Activated naive CD8-positive, alpha-beta T cell treated with anti-CD3 and anti-CD28 coated beads for 36 hours (primary cell): ENCODE measurements at places on chromosomes 13 and 19. TPM values are rescaled to one million over a fixed set of nuclear protein-coding genes. Genes with fewer than 3 reads are reported as not detected.
A peak's percentile ranks its signal among the peaks of the same experiment; 100 is the strongest.

The CEACAM8 gene
- total RNA-seq, result not detected

DNA sequence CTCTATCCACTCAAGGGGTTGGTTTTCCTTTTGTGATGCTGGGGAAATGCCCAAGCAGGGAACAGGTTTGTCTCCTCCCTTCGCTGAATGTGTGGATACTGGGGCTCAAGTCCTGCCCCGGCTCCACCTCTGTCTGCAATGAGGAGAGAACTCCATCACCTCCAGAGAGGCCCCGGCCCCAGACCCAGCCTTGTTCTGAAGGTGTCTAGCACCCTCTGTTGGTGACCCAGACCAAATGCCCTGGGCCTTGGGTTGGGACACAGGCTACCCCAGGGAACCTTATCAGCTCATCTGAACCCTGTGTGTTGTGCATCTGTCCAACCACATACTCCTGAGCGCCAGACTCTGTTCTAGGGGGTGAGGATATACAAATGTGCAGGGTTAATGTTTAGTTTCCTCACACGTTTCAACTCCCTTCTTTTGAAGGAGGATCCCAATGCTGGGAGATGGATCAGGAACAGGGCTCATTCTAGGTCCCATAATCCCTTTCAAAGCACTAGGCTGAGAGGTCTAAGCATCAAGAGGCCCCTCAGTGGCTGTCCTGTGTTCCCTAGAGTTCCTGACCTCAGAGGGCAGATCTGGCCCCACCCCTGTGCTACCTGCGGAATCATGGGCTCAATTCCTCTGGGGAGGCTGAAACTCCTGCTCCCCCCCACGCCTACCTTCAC is 112.5 kb upstream of the SLC7A1 start:
- DNase-seq, result peak; percentile 39

The ADPRHL1 gene
- 0.44 TPM for total RNA-seq

GRCh38 chr13:112905990-112906641 is 62.9 kb upstream of the MCF2L start:
- no peak for DNase-seq

DNA sequence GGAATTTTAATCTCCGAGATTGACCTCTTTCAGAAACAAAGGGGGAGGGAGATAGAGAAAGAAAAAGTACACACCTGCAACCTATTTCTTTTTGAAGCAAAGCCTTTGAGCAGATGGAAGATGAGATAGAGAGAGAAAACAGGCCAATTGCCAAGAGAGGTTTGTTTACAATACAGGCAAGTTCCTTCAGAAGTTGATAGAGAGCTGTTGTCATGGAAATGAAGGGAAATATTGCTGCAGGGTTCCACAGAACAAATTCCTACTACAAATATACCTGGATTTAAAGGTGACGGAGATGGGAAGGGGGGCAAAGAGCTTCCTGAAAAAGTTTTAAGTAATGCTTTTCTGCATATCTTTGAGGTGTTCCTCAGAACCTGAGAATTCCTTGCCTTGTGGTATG is 388.4 kb downstream of the NDFIP2 start:
- no peak for DNase-seq

- no peak for DNase-seq
Measured at GRCh38 chr13:75812751-75813181, 176.6 kb downstream of the LMO7 start.

DNA sequence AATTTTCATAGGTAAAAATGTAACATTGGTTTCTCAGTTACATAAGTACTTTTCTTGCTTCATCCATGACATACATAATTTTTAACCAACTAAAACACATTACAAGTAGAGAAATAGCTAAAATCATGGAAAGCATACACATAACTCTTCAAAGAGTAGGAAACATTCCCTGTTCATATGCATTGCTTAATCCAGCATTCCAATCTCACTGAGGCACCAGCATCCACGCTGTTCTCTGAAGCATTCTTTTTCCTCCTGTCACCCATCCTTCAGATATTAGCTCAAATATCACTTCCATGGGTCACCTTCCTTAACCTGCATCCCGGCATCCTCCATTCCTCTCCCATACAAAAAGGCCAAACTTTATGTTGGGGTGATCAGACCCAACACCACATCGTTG is 79.1 kb downstream of the ZNF254 start:
- no peak for DNase-seq

The ARL11 gene
- total RNA-seq, result 1.1 TPM

The CLEC17A gene
- 0.64 TPM for total RNA-seq

- DNase-seq, result no peak
Measured at GRCh38 chr13:110215606-110216005, 91.4 kb downstream of the COL4A1 start.

The ADAT3 gene
- 5.7 TPM for total RNA-seq

- DNase-seq, result no peak
Measured at GRCh38 chr13:24648983-24649687, 31.1 kb upstream of the ATP12A start.

DNA sequence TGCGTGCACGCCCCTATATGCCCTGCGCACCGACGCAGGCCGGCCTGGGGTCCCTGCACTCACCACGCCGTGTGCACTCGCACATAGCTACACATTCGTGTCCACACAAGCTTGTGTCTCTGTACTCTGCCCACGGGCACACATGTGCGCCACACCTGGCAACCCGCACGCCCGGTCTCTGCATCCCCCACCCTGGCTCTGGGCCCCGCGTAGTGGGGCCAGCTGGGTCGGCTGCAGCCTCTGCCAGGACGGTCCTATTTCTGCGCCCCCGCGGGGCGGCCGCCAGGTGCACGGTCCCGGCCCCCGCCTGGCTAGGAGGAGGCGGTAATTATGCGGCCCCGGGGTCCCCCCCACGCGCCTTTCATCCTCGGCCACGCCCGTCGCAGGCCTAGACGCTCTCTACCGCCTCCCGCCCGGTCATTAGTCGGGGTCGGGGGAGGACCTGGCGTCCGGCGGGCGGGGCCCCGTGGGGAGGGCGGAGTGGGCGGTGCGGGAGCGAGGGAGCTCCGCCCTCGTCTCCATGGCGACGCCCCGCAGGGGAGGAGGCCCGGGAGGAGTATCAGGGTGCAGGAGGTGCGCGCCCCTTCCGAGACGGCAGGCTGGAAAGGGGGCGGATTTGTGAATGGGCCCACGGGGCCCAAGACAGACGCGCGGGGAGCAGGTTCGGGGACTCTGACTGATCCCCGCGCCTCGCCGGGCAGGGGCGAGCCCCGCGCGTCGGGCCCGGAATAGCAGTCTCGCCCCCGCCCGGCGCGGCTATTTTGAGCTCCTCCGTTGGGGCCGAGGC is 2.8 kb upstream of the CIRBP start:
- DNase-seq, result peak; percentile 91

The INAFM1 gene
- total RNA-seq, result 9.8 TPM

The TNNT1 gene
- not detected for total RNA-seq

DNA sequence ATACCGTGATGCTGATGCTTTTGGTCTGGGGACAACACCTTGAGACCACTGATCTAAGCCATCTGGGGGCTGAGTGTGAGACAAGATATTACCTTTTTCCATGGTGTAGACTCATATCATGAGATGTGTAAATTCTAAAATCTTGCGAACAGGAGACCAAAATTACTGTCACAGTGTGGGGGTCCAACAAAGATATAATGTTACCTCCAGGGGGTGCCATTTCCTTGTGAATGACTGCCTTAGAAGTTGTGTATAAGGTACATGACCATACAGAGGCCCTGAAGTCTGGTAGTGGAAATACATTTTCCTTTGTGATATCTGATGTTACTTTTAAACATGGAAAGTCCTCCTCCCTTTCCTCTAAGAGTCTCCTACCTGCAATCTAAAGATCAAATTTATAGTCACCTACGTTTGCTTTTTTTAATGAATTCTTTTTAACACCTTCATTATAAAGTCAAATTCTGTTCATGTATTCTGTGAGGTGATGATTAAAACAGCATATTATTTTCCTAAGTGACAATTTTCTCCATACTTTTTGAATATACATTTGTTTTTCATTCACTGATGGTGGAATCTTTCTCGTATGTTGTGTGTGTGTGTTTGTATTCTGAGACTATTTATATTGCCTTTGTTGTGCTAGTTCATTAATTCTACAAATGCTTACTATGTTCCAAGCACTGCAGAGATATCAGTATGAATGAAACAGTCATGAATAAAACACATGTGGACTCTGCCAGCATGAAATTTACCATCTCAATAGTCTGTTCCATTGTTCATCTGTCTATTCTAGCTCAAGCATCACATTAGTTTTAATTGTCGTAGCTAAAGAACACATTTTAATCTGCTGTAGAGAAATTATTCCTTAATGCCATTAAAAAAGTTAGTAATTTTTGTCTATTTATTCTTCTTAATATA is 113.7 kb downstream of the RFC3 start:
- no peak for DNase-seq

GRCh38 chr19:8340341-8341096 is 2.5 kb downstream of the KANK3 start:
- DNase-seq, result no peak

DNA sequence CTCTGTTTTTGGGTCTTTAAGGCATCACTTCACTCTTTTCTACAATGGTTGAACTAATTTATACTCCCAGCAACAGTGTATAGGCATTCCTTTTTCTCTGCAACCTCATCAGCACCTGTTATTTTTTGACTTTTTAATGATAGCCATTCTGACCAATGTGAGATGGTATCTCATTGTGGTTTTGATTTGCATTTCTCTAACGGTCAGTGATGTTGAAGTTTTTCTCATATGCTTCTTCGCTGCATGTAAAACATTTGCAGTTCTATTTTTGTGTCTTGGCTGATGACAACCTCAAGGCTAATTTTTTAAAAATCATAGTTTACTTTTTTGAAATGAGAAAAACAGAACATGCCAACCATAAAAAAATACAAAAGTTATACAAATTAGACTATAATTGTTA is 258.2 kb upstream of the EDNRB start:
- DNase-seq, result no peak

GRCh38 chr13:33918199-33918932 is 100.4 kb downstream of the RFC3 start:
- no peak for DNase-seq

GRCh38 chr13:94112227-94112626 is 367.3 kb downstream of the DCT start:
- DNase-seq, result no peak

DNA sequence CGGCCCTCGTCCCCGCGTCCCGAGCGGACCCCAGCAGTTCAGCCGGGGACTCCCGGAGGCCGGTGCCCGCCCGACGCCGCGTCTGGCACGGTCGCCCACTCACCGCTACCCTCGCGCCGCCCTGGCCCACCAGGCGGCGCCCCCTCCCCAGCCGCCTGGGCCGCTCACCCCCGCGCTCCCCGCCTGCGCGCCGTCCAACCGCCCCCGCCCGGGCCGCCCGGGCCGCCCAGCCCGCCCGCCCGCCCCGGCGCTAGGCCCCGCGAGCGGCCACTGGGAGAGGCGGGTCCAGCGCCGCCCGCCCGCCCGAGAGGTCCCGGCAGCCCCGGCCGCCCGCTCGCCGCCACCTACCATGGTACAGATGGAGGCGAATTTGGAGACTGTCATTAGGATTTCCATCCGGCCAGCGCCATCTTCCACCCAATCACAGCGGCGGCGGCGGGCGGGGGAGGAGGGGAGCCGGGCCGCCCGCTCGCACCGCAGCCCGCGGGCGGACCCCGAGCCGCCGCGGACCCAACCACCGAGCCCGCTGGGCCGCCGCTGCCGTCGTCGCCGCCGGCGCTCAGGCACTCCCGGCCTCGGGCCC is at the start of gene USP12:
TSS of gene USP12 (minus strand) at position 568 of the 583 bp plus-strand sequence. CDS start at position 396, 172 bp downstream.
- peak; percentile 48 for DNase-seq

The NLRP7 gene
- not detected for total RNA-seq

The C2CD4C gene
- 0.12 TPM for total RNA-seq

- no peak for DNase-seq
Measured at GRCh38 chr13:37409756-37410155, 188.8 kb downstream of the POSTN start.

- DNase-seq, result no peak
Measured at GRCh38 chr13:107252428-107252827, 684.5 kb upstream of the ARGLU1 start.

GRCh38 chr19:16470911-16471811 is 609 bp downstream of the EPS15L1 start:
- peak; percentile 44 for DNase-seq

GRCh38 chr19:7783991-7784423 is 21.0 kb downstream of the CLEC4M start:
- DNase-seq, result no peak

DNA sequence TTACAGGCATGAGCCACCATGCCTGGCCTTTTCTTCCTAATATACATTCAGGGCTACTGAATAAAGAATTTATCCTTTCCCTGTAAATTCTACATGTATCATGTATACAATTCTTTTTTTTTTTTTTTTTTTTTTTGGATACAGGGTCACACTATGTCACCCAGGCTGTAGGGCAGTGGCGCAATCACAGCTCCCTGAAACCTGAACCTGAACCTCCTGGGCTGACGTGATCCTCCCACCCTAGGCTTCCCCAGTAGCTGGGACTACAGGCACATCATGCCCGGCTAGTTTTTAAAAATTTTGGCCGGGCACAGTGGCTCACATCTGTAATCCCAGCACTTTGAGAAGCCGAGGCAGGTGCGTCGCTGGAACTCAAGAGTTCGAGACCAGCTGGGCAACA is 6.5 kb upstream of the SLC44A2 start:
- DNase-seq, result no peak

GRCh38 chr13:46348961-46349360 is 38.1 kb downstream of the RUBCNL start:
- DNase-seq, result no peak

The CYP4F8 gene
- not detected for total RNA-seq

- peak; percentile 80 for DNase-seq
Measured at GRCh38 chr13:30112602-30113435, 194.5 kb downstream of the KATNAL1 start.

DNA sequence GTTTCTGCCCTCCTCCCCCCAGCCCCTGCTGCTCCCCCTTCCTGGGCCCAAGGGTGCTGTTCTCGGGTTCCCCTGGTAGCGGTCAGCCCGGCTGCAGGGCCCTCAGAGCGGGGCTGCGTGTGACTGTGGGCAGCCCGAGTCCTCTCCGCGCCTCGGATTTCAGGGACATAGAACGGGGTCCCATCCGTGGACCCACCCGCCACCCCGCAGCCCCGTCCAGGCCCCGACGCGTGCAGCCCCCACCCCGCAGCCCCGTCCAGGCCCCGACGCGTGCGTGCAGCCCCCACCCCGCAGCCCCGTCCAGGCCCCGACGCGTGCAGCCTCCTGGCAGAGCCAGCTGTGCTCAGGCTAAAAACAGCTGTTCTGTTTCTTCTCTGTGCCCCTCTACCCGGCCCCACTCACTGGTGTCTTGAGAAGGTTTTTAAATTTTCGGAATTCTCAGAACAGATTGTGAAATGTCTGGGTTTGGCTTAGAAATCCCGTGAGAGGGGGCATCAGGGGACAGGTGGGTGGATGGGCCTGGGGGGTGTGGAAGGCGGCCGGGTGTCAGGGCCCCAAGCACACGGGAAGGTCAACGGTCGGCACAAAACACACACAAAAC is 5.5 kb upstream of the PRTN3 start:
- no peak for DNase-seq

DNA sequence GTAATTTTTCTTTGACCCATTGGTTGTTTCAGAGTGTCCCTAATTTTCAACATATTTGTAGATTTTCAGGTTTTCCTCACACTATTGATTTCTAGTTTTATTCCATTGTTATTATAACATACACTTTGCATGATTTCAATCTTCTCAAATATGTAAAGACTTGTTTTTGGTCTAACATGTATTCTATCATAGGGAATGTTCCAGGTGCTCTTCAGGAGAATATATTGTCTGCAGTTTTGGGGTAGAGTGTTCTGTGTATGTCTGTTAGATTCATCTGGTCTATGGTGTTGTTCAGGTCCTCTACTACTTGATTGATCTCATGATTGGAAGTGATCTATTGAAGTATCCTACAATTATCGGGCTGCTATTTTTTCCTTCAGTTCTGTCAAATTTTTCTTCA is 440.9 kb upstream of the MIR17HG start:
- no peak for DNase-seq
